ENCODE measurements at places on chromosomes 13 and 19.

DNA sequence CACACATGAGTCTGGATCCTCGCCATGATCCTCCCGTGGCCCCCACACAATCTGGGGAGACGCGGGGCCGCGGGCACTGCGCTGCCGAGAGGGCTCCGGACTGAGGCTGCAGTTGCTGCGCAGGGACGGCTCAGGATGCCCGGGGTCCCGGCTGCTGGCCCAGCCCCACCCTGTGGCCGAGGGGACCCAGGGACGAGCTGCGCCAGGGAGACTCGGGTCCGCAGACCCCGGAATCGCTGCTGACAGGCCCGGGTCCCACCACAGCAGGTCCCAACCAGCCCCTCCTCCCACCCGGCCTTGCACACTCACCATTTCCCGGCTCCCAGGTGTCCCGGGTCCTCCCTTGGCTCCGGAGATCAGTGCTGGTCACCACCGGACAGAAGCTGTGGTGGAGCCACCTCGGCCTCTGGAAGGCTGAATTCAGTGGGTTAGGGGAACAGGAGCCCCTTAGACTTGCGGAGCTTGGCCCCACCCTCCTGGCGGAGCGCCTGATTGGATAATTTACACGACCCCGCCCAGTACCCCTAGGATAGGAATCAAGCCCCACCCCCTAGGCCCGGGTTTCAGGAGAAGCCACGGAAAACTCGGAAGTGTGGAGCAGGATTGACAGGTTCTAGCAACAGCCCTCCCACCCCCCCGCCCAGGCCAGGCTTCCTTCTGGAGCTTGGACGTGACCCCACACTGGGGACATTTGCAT is 57.4 kb downstream of the ZNF44 start:
- DNase-seq: no peak

DNA sequence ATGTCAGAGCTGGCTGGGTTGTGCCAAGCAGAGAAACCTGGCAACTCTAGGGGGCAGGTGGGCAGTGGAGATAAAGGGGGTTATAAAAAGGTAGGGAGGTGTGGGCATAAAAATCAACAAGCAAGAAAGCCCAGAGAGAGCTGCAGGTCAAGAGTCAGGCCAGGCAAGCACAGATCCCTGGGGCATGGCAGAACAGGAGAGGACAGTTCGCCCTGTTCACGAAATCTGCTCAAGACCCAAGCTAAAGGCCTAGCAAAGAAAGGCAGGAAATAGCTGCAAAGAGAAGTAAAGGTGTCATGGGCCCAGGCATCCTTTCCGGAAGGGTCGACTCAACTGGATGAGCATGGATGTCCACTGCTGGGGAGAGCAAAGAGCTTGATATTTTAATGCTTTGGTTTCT is 3.4 kb downstream of the MBNL2 start:
- DNase-seq: no peak

DNA sequence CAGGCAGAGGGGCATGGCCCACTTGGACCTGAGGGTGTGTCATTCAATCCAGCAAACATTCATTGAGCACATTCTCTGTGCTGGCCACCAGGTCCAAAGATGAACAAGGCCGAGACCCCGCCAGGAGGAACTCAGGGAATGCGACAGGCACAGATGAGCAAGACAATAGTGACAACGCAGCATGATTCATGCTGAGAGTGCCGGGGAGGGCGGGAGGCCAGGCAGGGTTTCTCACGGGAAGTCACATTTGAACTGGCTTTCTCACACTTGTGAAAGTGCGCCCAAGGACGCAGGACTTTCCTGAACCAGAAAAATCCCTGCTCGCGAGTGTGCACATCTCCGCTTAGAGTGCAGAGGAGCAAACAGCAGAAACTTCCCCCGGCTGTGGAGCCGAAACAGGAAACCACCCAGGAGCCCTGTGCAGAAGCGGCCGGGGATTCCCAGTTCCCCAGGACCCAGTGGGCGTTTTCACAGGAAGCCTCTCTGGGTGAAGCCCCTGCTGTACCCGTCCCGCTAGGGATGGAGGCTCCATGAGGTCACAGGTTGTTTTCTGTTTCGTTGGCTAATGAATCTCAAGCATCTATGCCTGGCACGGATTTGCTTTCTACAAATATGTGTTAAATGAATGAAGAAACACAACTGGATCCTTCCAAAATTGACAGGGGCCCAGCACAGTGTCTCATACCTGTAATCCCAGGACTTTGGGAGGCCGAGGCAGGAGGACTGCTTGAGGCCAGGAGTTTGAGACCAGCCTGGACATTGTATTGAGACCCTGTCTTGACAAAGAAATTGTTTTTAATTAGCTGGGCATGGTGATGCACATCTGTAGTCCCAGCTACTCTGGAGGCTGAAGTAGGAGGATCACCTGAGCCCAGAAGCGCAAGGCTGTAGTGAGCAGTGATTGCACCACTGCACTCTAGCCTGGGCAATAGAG is 68.4 kb upstream of the TM9SF2 start:
- DNase-seq: peak; percentile 48

GRCh38 chr19:29610574-29611271 is 4.6 kb downstream of the POP4 start:
- peak; percentile 60 for DNase-seq

GRCh38 chr19:13010992-13011652 is 15.8 kb downstream of the NFIX start:
- no peak for DNase-seq

GRCh38 chr19:39873385-39873784 is 27.2 kb upstream of the FBL start:
- no peak for DNase-seq

DNA sequence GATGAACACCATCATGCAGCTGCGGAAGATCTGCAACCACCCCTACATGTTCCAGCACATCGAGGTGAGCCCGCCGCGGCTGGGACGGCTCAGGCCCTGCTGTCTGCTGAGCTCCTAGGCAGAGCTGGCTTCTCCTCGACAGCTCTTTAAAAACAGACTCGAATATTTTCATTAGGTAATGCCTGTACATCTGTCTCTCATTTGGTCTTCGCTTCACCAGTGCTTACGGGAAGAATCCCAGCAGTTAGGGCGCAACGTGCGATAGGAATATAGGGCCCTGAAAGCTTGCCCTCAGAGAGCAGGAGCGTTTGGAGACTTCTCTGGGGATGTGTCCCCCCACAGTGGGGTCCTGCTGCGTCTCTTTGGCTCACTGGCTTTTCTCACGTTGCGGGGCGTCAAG is 63.8 kb upstream of the LDLR start:
- no peak for DNase-seq

- no peak for DNase-seq
Observed at GRCh38 chr19:33613620-33614000, 8.1 kb upstream of the CHST8 start.

DNA sequence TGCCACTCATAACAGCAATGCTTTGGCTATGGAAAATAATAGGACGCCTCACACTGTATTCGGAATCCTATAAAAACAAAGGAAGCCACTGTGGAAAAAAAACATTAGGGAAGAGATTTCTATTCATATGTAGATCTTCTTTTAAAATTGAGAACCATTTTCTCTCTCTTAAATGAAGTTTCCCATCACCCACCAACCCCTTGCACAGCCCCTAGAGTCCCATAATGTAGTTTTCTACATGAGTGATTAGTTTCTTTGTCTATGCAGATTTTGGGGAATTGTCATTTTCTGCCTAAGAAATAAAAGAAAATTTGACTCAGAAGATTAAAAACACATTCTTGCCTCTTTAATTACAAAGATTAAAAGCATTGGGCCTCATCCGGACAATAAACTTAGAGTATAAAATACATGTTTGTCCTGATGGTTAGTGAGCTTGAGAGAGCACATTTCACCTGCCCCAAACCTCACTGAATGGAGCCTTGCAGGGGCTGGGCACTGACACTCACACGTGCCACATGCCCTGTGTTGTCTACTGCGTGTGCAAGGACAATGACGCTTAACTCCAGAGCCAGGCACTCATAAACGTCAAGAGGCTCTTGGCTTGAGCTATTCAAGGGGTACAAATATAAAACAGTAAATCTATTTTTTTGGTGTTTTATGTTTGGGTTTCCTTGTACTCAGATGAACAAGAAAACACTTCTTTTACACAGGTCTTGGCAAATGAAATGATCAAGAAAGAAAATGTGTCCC is 40.0 kb upstream of the KL start:
- DNase-seq: no peak

GRCh38 chr13:98930151-98930591 is 47.7 kb downstream of the DOCK9 start:
- no peak for DNase-seq

DNA sequence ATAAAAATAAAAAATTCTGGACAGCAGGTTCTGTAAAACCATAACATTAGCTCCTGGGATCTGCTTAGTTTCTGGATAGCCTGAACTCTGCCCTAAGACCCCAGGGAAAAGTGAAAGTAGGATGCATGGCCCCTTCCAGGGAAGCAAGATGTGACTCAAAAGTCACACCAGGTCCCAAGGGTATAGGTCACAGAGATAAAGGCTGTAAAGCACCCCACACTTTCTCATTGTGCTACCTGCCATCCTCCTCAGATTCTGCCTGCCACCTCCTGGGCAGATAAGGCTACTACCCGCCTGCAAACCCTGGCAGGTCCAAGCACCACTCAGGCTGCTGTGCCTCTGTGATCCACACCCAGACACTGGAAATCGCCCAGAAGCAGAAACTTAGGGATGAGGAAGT is 20.6 kb downstream of the FFAR2 start:
- peak; percentile 6 for DNase-seq

DNA sequence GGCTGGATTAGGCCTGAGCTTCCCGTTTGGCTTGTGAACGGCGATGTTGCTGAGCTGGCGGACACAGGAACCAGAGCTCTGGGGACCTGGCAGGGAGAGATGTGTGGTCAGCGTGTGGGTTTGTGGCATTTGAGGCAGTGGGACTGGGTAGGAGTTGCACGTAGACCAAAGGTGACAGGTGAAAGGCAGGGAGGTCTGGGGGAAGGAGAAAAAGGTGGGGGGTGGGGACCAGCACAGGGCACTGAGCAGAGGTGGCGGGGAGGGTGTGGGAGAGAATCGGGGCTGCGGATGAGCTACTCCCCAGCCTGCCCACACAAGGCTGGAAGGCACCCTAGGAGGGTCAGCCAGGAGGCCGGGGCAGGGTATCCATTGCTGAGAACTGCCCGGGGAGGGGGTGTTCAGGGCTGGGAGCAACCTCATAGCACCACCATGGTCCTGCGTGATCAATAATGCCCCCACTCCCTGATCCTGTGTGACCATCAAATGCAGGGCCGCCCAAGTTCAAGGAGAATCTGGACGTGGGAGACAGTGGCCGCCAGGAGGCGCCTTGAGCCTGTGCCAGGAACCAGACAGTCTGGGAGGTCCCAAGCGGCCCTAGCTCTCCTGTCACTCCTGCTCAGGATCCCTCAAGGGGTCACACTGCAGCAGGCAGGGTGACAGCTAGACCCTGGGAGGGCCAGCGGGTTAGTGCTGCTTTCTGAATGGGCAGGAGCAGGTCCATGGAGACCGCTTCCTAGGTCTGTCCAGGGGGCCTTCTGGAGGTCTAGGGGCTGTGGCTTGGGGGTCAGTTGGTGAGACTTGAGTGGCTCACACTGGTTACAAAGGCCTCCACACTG is 12.8 kb upstream of the SELENOW start:
- no peak for DNase-seq

GRCh38 chr13:43136920-43137575 is 113.7 kb downstream of the DNAJC15 start:
- no peak for DNase-seq

DNA sequence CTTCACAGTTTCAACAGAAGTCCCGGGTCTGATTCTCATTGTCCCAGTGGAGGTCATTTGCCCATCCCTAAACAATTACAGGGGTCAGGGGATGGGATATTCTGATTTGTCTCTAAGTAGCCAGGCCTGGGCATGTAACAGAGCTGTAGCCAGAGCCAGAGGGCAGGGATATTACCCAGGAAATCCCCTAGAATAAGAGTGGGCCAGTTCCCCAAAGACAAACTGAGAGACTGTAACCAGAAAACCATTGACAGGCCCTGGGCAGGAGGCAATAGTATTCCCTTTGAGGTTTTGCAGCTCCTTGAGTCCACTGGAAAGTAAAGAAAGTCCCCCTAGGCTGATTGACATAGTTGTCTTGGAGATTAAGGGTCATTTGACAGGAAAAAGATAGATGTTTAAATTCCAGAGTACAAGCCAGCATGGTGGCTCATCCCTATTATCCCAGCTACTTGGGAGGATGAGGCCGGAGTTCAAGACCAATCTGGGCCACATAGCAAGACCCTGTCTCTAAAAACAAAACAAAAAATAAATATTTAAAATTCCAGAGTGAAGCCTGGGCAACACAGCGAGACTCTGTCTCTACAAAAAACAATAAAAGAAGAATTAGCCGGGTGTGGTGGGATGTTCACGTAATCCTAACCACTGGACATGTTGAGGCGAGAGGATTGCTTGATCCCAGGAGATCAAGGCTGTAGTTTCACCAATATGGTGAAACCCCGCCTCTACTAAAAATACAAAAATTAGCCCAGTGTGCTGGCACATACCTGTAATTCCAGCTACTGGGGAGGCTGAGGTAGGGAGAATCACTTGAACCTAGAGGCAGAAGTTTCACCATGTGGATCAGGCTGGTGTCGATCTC is 1.9 kb upstream of the SDHAF1 start:
- no peak for DNase-seq

DNA sequence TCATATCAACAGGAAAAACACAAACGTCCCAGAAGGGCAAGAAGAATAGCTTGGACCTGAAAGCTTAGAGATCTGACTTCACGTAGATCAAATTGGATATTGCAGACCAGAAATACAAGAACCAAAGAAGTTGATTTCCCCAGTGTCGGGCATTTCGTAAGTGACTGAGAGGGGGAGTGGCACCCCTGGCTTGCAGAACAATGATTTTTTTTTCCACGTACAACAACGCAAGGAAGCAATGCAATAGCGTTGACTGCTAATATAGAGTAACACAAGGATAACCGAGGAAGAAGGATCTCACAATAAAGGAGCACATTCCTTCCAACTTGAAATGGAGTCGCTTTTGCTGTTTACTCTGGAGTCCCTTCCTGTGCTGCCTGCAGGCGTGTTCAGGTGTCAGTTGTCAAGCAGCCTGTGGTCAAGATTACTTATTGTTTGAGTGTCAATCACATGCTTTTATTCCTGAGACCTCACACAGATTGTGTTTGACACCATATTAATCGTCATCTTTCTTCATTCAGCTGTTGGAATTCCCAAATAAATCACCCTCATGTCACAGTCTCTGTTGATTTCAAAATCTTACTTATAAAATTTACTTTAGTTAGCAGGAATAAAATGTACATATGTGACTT is 139.4 kb downstream of the FREM2 start:
- no peak for DNase-seq

GRCh38 chr13:83716121-83716520 is 166.2 kb downstream of the SLITRK1 start:
- DNase-seq: no peak

DNA sequence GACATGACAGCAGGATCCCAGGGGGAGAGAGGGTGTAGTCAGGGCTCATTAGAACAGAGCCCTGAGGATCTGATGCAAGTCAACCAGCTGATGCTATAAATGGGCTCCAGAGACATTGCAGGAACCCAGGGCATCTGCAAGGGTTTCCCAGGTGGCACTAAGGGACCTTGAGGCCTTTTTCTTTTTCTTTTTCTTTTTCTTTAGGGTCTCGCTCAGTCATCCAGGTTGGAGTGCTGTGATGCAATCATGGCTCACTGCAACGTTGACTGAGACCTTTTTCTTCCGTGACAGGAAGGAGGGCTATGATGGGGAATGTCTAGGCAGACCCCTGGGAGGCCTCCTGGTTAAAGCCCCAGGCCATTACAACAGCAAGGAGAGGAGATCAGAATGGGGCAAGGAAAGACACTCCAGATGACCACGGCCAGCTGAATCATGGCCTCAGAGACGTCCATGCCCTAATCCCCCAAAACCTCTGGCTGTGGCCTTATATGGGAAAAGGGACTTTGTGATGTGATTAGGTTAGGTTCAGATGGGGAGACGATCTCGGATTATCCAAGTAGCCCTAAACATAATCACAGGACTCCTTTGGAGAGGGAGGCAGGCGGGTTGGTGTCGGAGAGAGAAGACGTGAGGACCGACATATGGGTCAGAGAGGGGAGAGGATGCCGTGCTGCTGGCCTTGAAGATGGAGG is 4.5 kb upstream of the FCGRT start:
- DNase-seq: no peak

All from occipital lobe (tissue), 3 donors.